Glomerular endothelial cell (primary cell): ENCODE measurements at places on chromosomes 6 and 20.

DNA sequence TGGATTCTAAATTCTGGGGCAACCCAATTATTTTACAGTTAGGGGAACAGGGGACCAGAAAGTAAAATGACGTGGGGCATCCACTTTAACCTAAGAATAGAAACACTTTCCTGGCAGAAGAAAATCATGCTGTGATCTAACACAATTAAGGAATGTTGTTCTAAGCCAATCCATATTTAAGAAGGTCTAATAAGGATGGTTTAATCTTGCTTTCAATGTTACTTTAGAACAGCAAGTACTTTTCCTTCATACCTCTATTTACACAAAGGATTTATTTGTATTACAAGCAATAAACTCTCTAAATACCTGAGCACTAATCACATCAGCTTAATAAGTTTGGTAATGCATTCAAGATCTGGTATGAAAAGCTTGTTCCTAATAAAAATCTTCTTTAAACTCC is 32.4 kb downstream of the SLC2A12 start:
- no peak for DNase-seq

DNA sequence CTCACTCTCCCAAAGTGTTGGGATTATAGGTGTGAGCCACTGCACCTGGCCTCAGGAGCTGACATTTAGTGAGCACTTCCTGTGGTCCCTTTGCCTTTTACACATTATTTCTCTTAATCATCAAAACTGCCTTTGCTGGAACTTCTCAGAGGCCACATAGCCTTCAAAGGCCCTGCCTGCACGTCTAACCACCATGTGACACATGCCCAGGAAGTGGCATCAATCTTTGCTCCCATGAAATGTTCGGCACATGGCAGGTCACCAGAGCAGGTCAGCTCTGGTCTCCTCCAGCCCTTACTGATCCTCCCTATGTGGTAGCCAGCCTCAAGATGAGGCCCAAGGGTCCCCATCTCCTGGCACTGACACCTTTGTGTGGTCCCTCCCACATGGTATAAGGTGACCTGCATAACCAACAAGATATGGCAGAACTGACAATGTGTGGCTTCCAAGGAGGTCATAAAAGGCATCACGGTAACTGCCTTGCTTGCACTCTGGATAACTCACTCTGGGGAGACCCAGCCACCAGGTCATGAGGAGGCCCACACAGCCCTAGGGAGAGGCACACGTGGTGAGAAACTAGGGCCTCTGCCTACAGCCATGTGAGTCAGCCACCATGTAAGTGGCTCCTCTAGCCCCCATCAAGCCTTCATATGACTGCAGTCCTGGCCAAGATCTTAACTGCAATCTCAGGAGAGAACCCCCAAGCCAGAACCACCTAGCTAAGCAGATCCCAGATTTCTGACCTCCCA is 28.8 kb upstream of the HMGA1 start:
- no peak for DNase-seq

DNA sequence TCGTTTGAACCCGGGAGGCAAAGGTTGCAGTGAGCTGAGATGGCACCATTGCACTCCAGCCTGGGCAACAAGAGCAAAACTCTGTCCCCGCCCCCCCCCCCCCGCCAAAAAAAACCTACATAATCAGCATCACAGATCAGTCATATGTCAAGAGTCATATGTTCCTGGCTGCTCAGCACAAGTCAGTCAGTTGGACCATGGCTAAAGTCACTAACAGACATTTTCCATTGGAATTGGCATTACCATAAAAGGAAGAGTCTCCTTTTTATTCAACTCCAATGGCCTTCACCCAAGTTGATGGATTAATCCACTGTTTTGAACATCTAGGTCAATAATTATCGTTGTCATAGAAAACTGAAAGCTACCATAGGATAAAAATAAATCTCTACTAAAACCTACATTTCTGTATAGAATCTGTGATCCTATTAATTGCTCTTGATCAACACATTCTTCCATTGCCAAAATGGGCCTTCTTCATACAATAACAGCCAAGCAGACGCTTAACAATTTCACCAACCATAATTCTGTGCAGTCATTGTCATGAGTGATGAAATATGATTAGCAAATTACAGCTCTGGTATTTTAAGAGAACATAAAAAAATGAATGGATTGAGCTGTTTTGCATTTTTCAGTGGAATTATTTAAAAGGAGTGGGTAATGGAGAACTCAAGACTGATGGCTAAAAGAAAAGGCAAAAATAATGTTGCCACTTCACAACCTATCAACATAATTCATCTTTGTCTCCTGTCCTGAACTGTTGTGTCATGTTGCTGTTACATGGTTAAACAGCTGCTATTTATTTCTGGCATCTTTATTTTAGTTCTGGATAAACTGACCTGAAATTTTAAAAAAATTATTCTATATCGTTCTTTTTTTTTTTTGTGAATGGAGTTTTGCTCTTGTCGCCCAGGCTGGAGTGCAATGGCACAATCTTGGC is 555.5 kb upstream of the JARID2 start:
- DNase-seq, result no peak

- DNase-seq, result no peak
Observed at GRCh38 chr20:25287631-25288290, 39.9 kb downstream of the PYGB start.

DNA sequence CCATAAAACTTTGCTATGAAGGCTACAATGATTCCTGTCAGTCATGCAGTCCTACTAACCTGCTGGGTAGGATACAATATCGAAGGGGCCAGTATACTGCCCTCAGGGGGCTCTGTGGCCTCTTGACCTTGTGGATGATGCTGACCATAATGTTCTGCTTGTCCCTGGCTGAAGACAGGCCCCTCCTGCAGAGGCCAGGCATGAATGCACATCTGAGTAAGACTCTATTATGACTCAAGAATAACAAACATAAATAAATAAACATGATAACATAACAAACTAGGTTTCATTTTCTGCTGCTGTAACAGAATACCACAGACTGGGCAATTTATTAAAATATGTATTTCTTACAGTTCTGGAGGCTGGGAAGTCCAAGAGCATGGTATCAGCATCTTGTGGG is 44.0 kb upstream of the POU5F1 start:
- no peak for DNase-seq

DNA sequence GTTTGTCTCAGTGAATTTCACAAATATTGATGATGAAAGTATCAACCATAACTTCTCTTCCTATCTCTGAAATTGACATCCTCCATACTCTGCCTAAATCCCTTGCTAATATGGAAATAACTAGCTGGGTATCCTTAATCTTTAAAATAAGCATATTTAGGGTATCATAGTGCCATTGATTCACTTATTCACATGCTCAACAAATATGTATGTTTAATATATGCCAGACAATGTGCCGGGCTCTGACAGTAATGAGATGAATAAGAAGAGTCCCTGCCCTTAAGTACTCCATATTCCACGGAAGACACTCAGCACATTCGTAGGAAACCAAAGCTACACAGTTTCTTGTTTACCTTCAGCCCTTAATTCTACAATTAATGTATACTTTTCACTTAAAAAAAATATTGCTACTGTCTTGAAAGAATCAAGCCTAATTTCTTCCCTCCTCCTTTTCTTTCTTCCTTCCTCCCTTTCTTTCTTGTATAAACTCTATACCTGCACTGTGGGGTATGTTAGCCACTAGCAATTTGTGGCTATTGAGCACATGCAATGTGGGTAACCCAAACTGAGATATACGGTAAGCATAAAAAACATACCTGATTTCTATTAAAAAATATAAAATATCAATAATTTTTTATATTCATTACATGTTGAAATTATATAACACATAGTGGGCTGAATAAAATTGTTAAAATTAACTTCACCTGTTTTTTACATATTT is 42.8 kb upstream of the STXBP5 start:
- no peak for DNase-seq

DNA sequence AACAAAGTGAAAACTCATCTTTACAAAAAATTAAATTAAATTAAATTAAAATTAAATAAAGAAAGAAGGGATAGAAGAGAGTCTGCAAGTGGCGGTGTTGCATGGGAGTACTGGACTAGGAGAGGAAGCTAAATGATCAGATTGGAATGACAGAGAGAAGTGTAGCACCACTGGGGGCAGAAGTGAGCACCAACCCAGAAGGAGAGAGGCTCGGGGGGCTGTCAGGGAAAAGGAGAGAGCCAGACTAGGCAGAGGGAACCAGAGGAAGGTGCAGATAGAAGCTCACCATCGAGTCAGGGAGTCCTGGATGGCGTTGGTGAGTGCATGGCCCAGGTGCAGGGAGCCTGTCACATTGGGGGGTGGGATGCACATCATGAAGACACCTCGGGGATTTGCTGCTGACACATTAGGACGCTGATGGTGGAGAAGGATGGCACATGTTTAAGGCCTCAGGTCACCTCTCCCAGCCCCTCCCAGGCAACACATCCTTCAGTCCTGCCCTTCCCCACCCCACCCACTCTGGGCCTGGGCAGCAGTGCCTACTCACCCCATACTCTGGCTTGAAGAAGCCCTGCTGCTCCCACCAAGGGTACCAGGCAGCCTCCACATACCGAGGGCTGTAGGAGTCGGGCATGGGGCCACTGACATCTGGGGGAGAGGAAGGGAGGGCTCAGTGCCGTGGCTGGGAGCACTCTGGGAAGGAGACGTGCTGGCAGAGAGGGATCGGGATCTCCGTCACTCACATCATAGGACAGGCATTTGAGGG is 4.0 kb downstream of the VARS1 start:
- no peak for DNase-seq

DNA sequence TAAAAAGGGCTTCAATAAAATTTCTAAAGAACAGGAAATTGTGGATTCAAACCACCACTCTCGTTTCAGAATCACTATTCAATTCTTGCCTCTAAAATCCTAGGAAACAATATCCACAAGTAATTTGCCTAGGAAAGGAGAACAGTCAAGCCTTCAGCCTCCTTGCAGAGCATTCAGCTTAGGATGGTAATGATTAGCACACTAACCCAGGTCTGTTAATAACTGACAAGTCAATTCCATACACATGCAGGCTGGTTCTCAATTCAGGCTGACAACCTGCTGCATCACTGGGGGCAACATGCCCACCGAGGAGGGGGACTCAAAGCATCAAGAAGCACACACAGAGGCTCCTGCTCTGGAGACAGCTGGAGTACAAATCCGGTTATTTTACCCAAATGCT is 57.6 kb downstream of the GMDS start:
- no peak for DNase-seq

DNA sequence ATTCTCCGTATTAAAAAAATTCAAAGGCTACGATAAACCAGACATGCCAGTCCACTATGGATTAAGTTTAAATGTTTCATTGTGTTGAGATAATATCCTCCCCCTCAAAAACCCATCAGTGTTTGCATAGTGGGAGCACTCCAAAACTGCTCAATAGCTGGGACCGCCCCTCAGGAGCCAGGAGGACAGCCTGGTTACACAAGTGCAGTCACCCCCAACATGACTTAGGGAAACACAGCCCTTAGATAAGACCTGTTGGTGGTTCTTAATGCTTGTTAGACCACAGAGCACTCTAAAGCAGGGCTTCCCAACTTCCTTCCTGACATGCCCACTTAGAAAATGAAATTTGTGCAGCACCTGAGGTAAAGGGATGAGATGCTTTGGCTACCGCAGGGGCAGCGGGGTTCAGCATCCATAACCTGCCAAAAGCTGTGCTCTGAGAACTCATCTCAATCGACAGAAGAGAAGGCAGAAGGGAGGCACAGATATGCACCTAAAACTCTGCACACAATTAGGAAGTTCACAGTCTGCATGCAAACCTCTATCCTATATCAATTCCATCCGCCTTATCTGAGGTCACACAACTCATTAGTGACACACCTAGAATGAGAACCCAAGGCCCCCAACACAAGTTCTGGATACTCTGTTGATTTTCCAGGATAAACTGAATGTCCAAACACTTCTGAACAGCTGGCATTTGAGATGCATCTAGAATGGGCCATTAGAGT is 74.3 kb downstream of the RALGAPA2 start:
- DNase-seq, result no peak
